ENCODE measurements at places on chromosomes 6 and 20.

DNA sequence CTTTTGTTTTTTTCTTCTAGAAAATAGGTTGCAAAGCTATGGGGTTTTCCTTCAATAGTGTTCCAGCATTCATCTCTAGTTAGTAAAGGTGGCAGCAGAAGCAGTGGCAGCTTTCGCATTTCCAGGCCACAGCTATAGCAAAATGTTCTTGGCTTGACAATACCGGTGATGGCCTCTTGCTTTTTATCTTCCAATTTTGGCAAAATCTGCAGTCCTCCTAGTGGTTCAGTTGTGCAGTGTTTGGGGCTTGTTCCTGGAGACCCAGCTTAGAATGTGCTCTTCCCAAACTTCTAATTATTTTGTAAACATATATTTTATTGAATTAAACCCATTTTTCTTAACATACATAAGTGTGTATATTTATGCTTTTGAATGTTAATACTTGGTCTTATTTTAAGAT, 370.6 kb upstream of the MAN1A1 start:
- no peak for DNase-seq

DNA sequence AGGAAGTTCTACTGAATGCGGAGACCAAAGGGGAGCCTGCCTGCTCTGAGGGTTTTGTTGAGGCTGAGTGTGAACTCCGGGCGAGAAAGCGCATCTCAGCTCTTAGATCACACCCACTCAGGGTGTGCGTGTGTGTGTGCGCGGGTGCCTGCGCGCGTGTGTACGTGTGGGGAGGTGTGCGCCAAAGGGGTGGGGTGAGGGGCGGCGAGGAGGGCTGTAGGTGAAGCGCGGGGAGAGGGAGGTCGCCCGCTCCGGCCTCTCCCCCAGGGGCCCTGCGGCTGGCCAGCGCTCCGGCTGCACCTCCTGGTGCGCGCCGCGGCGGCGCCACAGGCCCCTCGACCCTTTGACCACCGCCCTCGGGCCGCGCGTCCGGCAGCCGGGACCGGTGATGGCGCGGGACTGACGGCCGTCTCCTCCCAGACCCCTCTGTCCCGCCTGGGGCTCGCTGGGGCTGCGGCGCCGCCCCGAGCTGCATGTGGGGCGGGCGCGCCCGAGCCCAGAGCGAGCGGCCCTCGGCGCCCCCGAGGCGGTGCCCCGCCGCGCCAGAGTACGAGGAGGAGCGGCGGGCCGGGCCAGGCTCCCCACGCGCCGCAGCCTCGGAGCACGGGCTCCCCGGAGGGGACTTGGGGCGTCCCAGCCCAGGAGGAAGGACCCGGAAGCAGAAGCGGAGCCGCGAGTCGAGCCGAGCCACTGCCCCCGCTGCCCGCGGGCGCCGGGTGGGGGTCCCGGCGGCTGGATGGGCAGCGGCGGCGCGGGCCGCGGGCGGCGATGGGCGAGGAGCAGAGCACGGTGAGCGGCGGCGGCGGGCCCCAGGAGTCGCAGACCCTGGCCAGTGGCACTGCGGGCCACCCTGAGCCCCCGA, at the start of gene RNF217:
Gene RNF217 (plus strand): TSS at position 661 of the 862 bp plus-strand sequence. CDS start 108 bp downstream, at position 769.
- no peak for DNase-seq

- DNase-seq = no peak
Observed at GRCh38 chr6:73047801-73048200, 177.5 kb downstream of the KHDC1L start.

DNA sequence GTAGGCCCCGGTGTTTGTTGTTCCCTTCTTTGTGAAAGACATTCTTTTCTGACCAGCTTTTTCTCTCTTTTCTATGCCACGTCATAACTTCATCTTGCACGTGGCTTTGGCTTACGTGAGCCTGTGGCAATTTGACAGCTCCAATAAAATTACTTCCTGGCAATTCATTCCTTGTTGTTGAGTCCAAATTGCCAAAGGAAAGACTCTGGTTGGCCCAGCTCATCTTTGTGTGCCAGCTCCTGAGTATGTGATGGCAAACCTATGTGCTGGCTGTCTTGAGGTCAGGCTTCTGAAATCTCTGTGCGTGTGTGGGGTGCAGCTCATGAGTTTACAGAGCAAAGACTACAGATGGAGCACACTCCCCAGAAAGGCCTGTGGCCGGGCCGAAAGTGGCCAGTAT, 272.5 kb upstream of the SGK1 start:
- DNase-seq = no peak

- DNase-seq = no peak
Observed at GRCh38 chr20:54097236-54097529, 26.8 kb upstream of the BCAS1 start.
